ENCODE measurements at places on chromosomes 5 and 9. TPM values are rescaled to one million over a fixed set of nuclear protein-coding genes. Genes with fewer than 3 reads are reported as not detected.

Gene CENPK
- total RNA-seq = 6.3 TPM

Gene NUTM2F
- total RNA-seq = not detected

Gene PCSK1
- 0.26 TPM for total RNA-seq

Gene DBN1
- 95.9 TPM for total RNA-seq

Gene PIP5K1B
- total RNA-seq = under 0.01 TPM

Gene POU5F2
- 0.51 TPM for total RNA-seq

Gene HTR1A
- not detected for total RNA-seq

Gene DCP2
- total RNA-seq = 30.9 TPM

Gene PCDHB6
- total RNA-seq = 0.13 TPM

Gene PPP3R2
- not detected for total RNA-seq

Gene PCDHGB7
- total RNA-seq = 8.2 TPM

Gene RAD17
- 11.7 TPM for total RNA-seq

Gene TNFSF8
- not detected for total RNA-seq

Gene ACTL7B
- not detected for total RNA-seq

Gene KIF12
- not detected for total RNA-seq

Gene GDF9
- not detected for total RNA-seq

Gene ZCCHC10
- 12.3 TPM for total RNA-seq

Gene ENTREP1
- 4.6 TPM for total RNA-seq

Gene TLE4
- 16.8 TPM for total RNA-seq

Gene GFI1B
- not detected for total RNA-seq

Gene PDCD1LG2
- total RNA-seq = 0.51 TPM

Gene SLC6A3
- total RNA-seq = not detected

Gene PTGS1
- total RNA-seq = 1.8 TPM

Gene PCDHB7
- 0.26 TPM for total RNA-seq

Gene UAP1L1
- total RNA-seq = 30.1 TPM

Gene PCDHGA9
- total RNA-seq = 1.4 TPM

Gene PCDHB8
- 0.38 TPM for total RNA-seq

Gene SPINK6
- not detected for total RNA-seq

Gene QRFP
- total RNA-seq = not detected

Gene SLC46A2
- not detected for total RNA-seq

Gene SPINK5
- 0.13 TPM for total RNA-seq

Gene SUB1
- 74.2 TPM for total RNA-seq

Gene SPINK7
- total RNA-seq = not detected

Gene LRRC19
- total RNA-seq = not detected

Gene LPAR1
- 0.13 TPM for total RNA-seq

Gene RASEF
- total RNA-seq = under 0.01 TPM
